ENCODE measurements at places on chromosomes 5 and 9.

GRCh38 chr5:65778126-65778525 lies 56.1 kb downstream of the NLN start:
- no peak for DNase-seq

DNA sequence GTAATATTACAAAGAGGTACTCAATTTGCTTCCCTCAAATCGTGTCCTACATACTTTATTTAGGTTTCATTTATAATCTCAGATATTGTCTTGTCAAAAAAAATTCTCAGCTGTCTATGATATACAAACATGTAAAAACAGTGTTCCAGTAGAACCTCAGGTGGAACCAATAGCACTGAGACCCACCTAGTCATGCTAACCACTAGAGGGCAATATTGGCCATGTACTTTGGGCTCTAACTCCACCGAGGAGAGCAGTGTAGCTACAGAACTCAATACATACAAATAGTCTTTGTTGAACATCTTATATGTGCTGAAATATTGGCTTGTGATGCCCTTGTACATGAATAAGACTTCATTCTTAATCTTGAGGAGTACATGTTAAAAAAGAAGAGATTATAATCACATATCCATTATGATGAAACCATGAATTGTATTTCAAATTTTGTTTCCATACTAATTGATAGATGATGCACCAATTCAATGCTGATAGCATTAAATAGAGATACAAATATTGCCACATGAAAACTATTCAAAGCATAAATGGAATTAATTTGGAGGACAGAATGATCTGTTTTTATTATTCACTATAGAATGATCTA lies 71.2 kb upstream of the CNTLN start:
- no peak for DNase-seq

GRCh38 chr5:9712506-9712905 lies 82.4 kb upstream of the TAS2R1 start:
- no peak for DNase-seq

DNA sequence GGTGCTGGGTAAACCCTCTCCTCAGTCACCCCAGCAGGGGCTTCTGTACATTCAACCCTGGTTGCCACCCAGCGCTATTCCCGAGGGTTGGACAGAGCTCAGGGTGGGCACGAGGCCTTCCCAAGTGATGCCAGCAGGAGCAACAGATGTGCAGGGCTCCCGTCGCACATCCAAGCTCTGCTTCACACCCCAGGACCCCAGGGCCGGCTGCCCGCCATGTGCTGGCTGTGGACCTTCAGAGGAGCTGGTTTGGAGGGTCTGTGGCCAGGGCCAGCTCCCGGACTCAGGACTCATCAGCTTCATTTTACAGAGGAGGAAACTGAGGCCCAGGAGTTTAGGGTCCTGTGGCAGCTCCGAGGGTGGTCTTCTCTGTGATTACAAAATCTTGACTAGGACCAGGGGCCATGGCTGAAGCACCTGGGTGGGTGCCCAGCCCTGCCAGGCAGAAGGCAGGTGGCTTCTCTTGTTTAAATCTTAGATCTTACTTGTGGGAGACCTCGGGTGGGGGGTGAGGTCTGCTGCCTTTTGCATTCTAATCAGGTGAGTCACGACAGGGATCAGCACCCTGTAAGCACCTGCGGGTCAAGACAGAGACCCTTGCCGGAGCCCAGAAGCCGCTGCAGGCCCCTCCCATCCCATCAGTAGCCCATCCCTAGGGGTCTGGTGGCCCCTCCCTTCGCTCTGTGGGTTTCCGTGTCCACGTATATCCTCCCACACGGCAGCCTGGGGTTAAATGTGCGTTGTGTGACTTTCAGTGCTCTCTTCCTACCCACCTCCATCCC lies 2.1 kb upstream of the SLC12A7 start:
- no peak for DNase-seq

DNA sequence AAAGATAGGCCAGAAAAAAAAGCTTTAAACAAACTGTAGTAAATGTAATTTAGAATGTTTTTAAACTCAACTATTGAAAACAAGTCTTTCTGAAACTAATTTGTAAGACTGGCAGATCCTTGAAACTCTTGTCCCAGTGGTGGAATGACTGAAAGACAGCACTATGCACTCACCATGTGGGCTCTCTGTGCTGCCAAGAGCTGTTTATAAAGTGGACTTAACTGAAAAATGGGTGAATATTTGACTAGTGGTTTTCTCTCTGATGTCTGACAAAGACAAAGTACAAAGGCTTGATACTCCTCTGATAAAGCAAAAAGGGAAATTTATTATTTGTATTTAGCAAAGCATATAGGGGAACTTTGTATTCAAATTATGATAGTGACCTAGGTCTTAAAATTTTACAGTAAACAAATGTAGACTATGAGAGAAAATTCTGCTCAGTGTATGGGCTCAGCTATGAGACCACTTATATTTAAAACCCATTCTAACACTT lies 635.4 kb downstream of the NR2F1-AS1 start:
- no peak for DNase-seq

- no peak for DNase-seq
These were observed 29.7 kb downstream of the PPP1R2B start for GRCh38 chr5:156879665-156880285.

DNA sequence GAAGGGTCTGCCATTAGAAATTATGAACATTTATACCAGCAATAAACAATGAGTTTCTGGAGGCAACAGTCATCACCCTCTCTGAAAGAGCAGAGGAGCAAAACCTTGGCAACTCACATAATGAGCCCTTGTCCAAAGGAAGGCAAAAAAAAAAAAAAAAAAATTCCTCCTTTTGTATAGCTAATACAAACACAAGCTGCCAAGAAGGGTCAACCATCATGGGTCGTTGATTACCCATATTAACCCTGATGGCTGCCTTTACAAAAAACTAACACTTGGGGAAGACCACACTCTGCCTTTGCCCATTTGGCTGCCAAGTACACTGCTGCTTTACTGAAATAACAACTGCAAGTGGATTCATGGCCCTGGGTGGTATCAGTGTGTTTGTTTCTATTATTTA lies 272.7 kb downstream of the ADAMTSL1 start:
- DNase-seq = no peak

Measured in CD4-positive, alpha-beta T cell treated with Interleukin-15 for 1 hour (primary cell).